Activated CD4-positive, alpha-beta T cell treated with anti-CD3 and anti-CD28 coated beads, Interleukin-2, amount 50 U/mL, for 4 hours (primary cell): ENCODE measurements at places on chromosomes 1 and 21.
A peak's percentile ranks its signal among the peaks of the same experiment; 100 is the strongest.

GRCh38 chr1:25517476-25518394 lies 25.7 kb upstream of the LDLRAP1 start:
- no peak for DNase-seq

DNA sequence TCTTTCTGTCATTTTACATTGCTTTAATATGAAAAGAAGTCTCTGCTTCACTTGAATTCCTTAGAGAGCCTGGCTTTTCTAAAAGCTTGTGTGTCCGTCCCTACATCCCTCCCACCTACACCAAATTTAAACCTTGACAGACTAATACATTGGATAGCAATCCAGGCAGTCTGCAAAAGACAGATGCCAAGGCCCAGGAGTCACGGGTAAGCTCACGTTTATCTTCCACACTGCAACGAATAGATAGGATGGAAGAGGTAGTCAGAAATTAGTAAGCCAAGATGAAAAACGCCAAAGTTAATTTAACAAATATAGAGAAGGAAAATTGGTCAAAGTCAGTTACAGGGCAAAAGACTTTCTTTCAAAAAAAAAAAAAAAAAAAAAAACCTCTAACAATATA lies 338.1 kb downstream of the SMYD3 start:
- no peak for DNase-seq

GRCh38 chr1:73044241-73045036 lies 762.1 kb upstream of the NEGR1 start:
- no peak for DNase-seq

GRCh38 chr1:224380003-224380402 lies 23.3 kb downstream of the CNIH4 start:
- DNase-seq = peak; percentile 32

- no peak for DNase-seq
These were observed 38.7 kb downstream of the DSTYK start for GRCh38 chr1:205172729-205173366.

DNA sequence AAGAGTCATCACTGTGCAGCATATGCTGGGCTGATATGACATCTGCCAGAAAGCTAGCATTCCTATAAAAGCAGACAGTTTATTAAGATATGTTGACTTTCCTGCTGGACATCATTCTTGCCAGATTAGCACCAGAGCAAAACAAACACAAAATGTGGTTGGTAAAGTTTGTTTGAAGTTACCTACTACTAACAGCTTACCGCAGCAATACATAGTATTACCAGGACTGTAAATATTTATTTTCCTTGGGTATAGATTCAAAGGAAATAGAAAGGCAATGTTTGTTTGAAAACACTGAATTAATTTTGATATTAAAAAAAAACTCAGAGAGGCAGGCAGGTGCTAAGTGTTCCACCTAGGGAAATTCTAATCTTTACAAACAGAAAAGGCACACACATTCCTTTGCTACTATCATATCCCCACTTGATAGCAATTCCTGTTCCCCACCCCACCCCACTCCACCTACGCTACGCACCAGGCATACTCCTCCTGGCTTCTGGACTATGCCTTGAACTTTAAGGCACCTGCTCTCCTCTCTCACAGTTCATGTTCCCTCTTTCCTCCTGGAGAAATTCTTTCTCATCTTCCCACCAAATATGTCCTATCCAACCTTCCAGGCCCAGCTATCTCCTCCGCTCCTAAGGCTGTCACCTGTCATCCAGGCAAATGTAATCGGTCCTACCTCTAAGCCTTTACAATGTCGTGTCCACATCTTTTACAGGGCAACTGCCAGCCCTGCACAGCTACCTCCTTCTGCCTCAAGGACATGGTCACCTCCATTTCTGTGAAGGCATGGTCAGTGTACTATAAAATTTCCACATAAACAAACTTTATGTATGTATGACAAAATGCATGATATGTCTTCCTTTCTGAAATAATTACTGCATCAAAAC lies 34.7 kb downstream of the PTPN14 start:
- no peak for DNase-seq

DNA sequence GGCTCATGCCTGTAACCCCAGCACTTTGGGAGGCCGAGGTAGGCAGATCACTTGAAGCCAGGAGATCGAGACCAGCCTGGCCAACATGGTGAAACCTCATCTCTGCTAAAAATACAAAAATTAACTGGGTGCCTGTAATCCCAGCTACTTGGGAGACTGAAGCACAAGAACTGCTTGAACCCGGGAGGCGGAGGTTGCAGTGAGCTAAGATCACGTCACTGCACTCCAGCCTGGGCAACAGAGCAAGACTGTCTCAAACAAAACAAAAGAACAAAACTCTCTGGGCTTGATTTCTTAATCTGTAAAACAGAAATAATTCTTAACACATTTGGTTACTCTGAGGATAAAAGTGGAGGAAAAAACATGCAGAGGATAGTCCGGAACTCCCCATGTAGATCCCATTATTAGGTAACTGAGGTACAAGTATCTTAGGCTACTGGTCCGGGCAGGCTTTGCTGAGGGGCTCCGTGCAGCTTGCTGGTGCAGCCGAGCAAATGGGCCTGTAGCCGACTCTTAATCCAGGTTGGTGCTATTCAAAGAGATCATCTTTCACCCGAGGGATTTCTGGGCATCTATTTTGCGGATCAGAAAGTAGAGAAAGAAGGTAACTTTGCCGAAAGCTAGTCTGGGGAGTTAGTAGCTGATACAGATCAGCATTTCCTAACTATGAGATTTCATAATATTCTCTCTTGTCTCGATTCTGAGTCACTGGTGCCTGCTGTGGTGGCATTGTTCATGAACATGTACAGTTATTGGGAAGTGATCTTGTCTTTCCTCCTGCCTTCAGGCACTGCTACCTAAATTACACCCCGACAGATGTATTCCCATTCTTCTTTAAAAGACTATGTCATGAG lies 56.8 kb downstream of the NFIA start:
- DNase-seq = no peak

DNA sequence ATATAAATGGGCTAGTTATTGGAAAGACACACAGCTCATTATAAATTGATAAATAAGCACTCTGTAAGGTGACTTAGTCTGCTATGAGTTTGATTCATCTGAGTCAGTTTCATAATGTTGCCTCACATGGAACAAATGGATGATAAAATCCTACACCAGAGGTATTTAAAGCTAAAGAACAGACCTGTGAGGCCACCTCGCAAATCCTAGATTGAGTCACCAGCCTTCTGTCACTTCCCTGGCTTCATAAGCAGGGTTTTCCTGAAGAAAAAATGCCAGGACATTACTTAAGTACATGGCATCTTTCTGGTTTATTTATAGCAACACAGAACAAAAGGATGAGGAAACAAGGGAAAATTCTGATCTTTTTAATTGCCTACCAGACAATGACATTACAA lies 18.4 kb downstream of the CD2 start:
- DNase-seq = no peak
